ENCODE measurements at places on chromosomes 3 and 15.

DNA sequence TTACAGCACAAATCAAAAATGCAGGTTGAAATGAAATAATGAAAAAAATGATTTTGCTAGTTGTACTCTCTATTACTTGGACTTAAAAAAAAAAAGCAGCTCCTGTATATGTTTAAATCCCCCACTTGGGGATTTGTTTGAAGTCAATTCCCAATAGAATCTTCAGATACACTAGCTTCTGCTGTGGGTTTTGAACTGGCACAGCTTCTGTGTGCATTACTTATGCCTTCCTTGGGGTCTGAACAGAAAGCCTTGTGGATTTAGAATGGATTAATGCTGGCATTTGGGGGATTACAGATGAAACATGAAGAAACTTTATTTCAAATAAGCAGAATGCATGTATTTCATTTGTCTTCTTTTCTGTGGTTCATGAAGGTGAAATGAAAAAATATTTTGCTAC is 513.2 kb upstream of the TBL1XR1 start:
- no peak for DNase-seq

- DNase-seq: no peak
Observed at GRCh38 chr3:145224886-145225285, 936.1 kb downstream of the PLOD2 start.

DNA sequence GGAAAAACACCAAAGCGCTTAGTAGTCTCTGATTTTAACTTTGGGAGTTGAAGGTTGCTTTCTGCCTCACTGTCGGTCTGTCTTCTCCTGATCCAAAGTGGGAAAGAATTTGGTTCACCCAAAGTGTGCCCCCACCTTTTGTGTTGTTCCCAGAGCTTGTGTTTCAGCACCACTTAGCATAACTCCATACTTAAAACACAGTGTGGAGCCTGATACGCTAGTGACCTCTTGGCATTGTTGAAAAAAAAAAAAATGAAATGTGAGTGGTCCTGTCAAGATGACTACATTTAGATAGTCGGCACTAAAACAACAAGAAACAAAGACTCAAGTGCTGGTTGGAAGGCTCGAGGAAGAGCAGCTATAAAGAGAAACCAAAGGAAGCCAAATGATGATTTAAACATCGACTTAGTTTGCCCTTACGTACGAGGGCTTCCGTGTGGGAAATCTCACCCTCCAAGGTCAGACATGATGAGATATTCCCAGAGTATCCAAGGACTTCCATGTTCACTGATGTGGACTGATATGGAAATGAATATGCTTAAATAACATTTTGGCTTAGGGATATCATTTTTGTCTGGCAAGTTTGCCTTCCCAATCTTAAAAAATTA is 178.8 kb downstream of the MEIS2 start:
- no peak for DNase-seq

- no peak for DNase-seq
Observed at GRCh38 chr3:47846880-47847248, 43.9 kb downstream of the DHX30 start.

DNA sequence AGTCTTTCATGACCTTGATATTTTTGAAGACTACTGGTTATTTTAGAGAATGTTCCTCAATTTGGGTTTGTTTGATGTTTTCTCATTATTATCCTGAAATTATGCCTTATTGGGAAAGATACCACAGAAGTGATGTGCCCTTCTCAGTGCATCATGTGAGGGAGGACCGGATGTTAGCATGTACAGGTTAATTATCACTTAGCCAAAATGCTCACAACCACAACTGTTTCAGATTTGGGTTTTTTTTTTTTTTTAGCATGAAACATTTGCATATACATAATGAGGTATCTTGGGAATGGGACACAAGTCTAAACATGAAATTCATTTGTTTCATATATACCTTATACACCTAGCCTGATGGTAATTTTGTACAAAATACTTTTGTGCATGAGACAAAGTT is 59.8 kb downstream of the PIK3R4 start:
- no peak for DNase-seq

GRCh38 chr3:186124592-186124991 is 15.7 kb upstream of the ETV5 start:
- DNase-seq: no peak

DNA sequence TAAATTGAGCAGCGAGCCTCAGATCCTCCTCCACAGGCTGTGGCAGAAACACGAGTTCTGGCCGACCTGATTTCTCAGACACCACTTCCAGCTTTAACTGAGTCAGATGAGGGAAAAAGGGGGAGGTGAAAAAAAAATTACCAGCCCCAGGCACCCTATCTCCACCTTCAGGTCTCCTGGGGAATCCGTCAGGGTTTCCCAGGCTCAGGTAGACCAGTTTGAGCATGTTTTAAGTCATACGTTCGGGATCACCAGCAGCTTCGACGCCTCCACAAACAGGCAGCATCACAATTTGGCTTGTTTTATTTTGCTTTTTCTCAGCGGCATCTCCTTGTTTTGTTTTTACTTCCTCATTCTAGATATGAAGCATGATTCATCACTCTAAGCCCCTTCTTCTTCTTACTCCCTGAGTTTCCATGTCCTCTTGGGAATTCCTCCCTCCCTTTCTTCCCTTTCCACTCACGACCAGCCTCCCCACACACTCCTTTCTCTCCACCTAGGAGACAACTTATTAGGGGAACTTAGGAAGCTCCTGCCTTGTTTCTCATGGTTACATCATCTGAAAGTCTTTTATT is 190.1 kb downstream of the ZNF621 start:
- no peak for DNase-seq

- DNase-seq: no peak
Observed at GRCh38 chr3:50481992-50482391, 21.4 kb downstream of the CACNA2D2 start.

DNA sequence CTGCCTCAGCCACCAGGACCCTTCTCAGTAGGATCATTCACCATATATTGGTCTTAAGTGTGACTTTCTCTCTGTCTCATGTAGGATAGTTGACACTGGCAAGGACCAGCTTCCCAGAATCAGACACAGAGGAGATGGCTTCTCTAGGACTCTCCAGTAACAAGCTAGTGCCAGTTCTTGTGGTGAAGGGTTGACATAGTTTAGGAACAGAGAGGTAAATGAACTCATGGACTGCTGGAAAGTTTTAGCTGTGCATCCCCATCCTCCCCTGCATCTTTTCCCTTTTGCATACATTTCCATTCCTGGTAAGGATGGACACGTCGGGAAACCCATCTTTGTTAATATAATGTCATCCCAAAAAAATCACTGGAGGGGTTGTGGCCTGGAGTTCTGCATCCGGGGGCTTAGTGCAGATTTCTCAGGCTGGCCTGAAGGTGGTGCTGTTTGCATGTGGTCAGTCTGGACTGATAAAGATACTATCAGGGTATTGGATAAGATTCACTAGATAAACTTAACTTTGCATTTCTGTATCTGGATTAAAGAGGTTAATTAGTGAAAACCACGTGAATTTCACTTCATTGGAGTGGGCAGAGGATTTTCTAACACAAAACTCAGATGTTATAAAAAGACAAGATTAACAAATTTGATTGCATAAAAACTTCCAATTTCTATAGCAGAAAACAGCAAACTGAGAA is 110.8 kb downstream of the TBC1D2B start:
- peak; percentile 65 for DNase-seq
